ENCODE measurements at places on chromosomes 12 and 14.

DNA sequence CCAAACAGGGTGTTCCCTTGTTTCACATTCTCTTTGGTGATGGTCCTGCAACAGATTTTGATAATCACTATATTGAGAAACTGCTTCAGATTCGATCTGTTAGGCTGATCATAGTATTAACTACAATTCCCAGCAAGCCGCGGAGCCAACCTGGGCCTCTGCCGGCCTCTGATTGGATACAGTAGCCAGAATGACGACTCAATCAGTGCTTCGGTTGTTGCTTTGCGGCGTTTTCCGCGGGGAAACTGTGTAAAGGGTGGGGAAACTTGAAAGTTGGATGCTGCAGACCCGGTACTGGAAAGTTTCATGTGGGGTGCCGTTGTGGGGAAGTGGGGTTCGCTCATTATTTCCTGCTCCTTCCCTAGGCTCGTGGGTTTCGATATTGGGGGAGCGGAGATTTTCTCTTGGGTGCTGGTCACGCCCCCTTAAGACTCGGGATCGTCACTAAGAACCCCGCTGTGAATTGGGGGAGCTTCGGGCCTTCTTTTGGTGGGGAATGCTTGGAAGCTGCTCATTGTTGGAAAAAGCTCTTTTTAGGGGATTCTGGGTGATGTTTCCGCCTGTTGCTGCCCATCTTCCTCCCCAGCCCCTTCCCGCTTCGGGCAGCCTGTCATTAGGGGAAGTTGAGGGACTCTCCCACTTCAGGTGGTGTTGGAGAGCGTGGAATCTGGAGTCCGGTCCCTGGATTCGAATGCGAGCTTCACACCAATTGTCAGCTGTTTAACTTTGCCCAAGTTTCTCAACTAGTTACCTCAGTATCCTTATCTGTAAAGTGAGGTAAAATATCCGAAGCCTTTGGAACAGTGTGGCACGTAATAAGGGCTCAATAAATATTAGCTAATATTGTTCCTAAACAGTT is at the start of gene RAD51B:
TSS of gene RAD51B (plus strand) at position 217 of the 859 bp plus-strand sequence.
- peak; percentile 86 for DNase-seq

DNA sequence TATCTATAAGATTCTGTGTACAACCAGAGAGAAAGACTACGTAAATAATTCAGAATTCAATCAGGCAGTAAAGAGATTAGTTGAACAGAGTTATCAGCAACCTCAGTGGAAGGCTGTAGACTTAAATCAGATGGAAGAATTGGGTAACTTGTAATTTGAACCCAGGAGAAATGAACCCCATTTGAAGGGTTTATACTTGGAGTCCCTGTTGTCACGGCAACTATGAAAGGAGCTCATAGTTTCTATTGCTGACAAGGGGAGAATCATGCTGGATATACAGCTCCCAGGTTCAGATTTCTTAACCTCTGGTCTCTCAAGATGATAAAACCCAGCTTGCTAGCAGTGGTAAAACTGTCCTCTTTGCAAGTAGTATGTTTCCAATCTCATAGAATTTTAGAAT is 54.4 kb upstream of the BMP4 start:
- no peak for DNase-seq

DNA sequence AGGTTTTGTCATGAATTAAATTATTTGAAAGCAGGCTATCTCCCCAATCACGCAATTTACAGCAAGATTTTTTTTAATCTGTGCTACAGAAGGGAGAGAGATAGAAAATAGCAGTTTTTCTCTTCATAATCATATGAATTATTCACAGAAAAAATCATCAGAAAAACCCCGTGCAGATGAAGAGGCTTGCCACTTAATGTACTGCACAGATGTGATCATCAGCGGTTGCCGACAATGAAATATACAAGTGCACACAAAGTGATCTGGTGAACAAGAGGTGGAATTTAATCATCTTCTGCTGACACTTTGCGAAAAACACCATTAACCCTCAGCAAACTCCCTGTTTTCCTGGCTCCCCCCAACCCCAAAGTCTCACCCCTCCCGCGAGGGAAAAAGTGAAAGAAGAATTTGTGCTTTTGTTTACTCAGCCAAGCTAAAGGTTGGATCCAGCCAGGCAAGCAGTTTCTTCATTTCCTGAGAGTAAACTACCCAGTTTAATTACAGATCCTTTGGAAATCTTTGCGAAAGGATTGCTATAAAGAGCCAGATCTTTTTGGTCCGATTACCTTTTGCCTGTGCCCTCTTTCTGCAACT is 3.1 kb upstream of the LMO3 start:
- DNase-seq: peak; percentile 28

GRCh38 chr12:75909714-75910656 is 121.6 kb downstream of the PHLDA1 start:
- peak; percentile 9 for DNase-seq

DNA sequence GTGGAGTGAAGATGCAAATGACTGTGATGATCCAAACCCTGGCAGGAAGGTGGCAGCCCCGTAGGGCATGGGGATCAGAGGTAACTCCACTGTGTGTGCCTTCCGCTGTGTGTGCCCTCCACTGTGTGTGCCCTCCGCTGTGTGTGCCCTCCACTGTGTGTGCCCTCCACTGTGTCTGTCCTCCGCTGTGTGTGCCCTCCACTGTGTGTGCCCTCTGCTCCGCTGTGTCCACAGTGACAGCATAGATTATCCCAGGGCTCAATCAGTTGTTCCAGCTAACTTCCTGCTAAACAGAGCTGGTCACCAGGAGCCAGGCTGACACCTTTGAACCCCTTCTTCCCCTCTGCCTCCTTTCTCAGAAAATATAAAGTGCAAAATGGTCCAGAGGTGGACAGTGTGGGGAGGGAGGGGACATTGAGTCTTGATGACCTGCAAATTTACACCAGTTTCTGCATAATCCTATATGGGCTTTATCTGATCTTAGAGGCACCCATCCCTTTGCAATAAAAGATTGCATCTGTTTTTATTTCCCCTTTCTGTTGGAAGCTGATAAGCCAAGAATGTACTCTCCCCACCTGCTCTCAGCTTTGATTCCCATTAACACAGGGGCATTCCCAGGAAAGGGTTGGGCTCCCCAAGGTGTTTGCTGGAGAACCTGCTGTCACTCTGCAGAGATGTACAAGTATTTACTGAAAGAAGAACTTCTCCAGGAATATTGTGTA is 21.6 kb upstream of the HNF1A start:
- no peak for DNase-seq

DNA sequence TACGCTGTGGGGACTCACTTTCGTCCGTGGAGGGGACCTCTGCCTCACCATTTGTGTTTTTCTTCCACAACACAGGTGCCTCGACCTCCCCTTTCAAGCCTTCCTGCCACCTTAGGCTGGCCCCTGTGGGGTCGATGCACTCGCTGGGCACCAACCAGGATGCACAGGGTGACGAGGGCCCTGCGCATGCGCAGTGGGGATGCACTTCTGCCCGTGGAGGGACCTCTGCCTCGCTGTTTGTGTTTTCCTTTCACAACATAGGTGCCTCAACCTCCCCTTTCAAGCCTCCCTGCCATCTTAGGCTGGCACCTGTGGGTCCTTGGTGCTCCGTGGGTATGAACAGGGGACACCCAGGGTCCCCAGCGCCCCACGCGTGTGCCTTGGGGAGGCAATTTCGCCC is 356.8 kb downstream of the ALG10 start:
- DNase-seq: no peak

DNA sequence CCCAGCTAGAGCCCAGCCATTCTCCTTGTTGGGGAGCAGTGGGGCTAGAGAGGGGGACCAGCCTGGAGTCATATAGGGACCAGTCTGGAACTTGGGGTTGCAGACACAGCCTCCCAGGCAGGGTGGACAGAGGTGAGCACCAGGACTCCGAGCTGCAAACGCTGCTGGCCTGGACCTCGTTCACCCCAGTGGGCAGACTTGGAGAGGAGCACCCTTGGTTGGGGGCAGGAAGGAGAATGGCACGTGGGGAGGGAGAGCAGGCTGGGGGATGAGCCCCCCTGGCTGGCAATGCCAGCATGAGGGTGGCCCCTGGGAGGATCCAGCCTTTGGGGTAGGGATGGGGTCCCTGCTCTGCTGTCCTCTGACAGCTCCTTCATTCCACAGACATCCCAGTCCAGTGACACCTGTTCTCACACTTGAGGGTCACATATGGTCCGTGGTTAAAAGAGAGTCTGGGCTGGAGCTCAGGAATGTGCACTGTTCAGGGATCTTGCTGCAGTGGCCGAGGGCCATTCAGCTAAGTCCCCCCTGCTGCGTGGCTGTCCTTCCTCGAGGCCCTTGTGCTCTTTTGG is 2.8 kb downstream of the LBHD2 start:
- DNase-seq: no peak

DNA sequence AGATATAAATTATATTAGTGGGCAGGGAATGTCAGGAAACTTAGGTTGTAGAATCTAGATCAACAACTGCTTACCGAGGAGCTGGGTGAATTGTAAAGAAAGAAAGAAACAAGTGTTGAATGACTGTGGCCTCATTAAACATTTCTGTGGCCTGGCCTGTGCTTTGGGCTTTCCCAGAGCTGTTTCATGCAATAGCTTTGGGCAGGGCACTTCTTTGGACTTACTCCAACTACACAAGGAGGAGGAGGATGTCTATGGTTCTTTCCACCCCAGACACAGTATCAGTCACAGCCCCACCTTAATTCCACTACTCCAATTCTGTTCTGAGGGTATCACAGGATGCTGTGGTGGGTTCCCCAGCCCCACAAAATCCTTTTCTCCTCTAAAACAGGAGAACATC is 38.0 kb downstream of the DPF3 start:
- DNase-seq: peak; percentile 41

- DNase-seq: peak; percentile 32
Measured at GRCh38 chr14:89308232-89308959, 108.6 kb downstream of the FOXN3 start.

- DNase-seq: peak; percentile 87
Measured at GRCh38 chr12:46386877-46387629, 14.5 kb upstream of the SLC38A2 start.

DNA sequence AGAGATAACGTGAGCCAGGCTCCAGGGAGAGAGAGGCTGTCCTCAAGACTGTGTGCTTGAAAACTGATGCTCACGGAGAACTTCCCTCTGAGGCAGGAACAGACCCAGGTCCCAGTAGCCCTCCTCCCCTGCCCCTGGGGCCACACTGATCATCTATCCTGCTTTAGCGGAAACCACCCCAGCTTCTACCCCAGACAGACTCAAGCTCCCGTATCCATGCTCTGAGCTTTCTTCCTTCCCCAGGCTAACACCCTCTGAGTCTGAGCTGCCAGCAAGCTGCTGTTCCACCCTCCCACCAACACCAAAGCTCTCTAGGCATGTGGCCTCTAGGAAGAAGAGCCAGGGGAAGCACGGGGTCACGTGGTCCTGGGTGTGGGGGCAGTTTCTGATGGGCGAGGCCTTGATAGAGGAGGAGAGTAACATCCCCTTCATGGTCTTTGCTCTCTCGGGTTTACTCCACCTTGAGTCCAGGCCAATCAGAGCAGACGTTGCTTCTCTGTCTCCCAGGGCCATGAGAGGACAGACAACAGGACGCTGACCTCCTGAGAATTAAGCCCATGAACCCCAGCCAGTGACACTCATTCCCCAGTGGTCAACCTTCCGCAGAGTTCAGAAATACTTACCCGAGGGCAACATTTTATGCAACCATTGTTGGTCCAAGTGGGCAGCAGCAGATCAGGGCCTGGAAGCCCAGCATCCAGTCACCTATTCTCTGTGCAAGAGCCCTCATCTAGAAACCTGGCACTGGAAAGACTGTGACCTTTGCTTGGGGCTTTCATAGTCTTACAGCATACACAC is 1.4 kb downstream of the PCK2 start:
- peak; percentile 24 for DNase-seq

- DNase-seq: peak; percentile 12
Measured at GRCh38 chr14:103220982-103221641, 97.9 kb downstream of the TNFAIP2 start.

DNA sequence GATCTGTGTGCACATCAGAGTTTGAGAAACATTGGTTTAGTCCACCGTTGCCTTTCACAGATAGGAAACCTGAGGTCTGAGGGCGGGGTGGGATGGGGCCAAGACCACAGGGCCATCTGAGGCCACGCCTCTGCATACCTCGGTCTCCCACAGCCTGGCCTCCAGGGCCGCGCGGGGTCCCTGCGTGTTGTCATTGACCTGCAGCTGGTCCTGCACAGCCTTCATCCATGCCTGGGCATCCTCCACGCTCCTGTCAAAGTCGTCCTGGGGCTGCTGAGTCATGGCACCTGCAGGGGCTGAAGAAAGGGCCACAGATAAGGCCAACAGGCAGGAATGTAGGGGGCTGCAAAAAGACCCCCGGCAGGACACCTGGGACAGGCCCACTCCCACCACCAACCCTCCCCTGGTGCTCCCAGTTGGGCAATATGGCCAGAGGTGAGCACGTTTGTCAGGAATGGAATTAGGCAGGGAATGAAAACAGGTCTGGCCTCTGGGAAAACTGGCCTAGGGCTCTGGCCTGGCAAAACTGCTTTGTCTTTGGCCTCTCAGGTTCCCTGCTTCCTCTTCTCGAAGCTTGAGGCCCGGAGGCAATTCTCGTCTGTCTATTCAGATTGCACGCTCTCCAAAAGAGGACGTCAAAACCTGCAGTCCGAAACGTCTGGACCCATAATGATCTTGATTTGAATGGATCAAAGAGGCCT is 40.8 kb downstream of the SYNE3 start:
- DNase-seq: no peak

DNA sequence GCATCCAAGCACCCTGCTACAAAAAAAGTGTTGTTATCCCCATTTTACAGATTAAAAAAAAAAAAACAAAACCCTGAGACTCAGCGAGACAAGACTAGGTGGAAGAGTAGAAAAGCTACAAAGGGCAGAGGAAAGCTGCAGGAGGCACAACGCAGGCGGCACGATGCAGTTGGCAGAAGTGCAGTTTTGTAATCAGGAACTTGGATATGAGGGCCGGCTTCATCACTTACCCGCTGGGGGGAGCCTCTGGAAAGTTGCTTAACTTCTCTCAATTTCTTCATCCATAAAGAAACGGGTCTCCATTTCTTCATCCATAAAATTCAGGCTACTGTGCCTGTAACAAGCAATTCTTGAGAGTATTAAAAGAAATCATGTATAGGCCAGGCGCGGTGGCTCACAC is 33.1 kb upstream of the CCDC60 start:
- no peak for DNase-seq

- no peak for DNase-seq
Measured at GRCh38 chr12:106747973-106748436, 26.5 kb upstream of the RIC8B start.

DNA sequence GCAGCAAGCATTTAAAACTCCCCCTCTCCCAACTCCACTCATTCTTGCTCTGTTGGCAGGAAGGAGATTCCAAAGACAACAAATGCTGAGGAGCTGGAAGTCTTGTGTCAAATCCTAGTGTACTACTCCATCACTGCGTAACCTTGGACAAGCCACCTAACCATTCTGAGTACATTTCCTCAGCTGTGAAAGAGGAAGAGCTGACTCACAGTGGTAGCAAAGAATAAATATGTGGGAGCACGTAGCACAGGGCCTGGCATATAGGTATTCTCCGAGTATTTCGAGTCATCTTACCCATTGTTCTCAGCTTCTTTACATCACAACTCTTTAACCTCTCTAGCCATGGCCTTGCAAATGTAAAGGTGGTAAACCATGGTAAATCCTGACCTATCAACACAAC is 28.7 kb downstream of the EGLN3 start:
- DNase-seq: peak; percentile 6

DNA sequence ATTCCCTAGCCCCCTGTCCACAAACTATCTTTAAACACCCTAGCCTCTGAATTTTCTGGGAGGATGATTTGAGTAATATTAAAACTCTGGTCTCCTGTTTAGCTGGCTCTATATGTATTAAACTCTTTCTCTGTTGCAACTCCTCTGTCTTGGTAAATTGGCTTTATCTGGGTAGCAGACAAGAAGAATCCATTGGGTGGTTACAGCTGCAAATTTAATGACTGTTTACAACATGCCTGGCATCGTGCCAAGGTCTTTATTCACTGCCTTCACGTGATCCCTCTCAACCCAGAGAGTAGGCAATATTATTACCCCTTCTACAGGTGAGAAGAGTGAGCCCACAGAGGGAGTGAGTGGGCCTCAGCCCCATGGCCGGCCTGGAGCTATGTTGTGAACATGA is 77.8 kb upstream of the MYL2 start:
- peak; percentile 2 for DNase-seq

Data from cardiac fibroblast (primary cell).